Activated T-helper 2 cell treated with anti-CD3 and anti-CD28 coated beads, Interferon-gamma antibody, Interleukin-2, Interleukin-4, amounts not matched to agents 10 μg/mL and 5 μg/mL and 100 μg/mL, durations not matched to agents 14 hours and 24 hours and 36 hours (primary cell): ENCODE measurements at places on chromosomes 16 and 17.
A peak's percentile ranks its signal among the peaks of the same experiment; 100 is the strongest.

DNA sequence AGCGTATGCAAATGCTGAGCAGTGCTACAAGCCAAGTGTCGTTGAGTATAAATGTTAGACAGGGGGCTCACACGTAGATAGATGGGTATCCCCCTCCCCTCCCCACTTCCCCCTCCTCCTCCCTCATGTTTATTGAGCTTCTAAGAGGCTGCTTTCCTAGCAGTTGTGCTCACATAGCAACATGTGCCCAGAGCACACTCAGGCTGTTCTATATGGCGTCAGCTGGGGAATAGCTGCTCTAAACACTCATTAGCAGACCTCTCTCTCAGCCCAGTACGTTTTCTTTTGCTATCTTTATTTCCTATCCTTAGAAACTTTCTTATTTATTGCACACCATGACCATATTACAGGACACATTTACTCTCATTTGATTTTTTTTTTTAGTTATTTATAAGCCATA lies 1.8 kb downstream of the KCNJ2 start:
- H3K4me3 ChIP-seq, result no peak overlapping the region
- H3K36me3 ChIP-seq, result no peaks in the 10 kb centered on the region
- no peak for DNase-seq
- H3K27ac ChIP-seq, result no peak overlapping the region
- peaks cover 57% of the 10 kb centered on the region for H3K27me3 ChIP-seq
- peaks cover 11% of the 10 kb centered on the region for H3K4me1 ChIP-seq

GRCh38 chr16:12655537-12655936 lies 148.2 kb downstream of the CPPED1 start:
- no peaks in the 10 kb centered on the region for H3K4me1 ChIP-seq
- H3K36me3 ChIP-seq, result no peaks in the 10 kb centered on the region
- no peak overlapping the region for H3K27ac ChIP-seq
- DNase-seq, result no peak
- peaks cover 5% of the 10 kb centered on the region for H3K27me3 ChIP-seq

DNA sequence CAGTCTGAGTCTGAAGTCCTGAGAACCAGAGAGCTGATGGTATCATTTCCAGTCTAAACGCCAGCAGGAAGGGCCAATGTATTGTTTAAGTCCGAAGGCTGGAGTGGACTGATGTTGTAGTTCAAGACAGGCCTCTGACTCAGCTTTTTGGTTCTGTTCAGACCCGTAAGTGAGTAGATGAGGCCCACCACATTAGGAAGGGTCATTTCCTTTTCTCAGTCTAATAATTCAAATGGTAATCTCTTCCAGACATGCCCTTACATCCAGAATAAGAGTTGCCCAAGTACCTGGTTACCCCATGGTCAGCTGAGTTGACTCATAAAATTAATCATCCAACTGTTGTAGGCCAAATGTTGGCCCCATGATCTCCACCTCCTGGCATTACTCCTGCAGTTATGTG lies 442.6 kb upstream of the HSBP1 start:
- DNase-seq, result no peak
- no peaks in the 10 kb centered on the region for H3K27me3 ChIP-seq
- H3K27ac ChIP-seq, result no peak overlapping the region
- no peaks in the 10 kb centered on the region for H3K4me1 ChIP-seq
- no peaks in the 10 kb centered on the region for H3K36me3 ChIP-seq

GRCh38 chr16:54359081-54359480 lies 72.5 kb upstream of the IRX3 start:
- no peak for DNase-seq
- H3K4me1 ChIP-seq, result peaks cover 2% of the 10 kb centered on the region
- H3K36me3 ChIP-seq, result no peaks in the 10 kb centered on the region
- H3K27me3 ChIP-seq, result peaks cover 16% of the 10 kb centered on the region

GRCh38 chr16:89491238-89491869 lies 993 bp upstream of the ANKRD11 start:
- peaks cover 25% of the 10 kb centered on the region for H3K36me3 ChIP-seq
- H3K27me3 ChIP-seq, result no peaks in the 10 kb centered on the region
- H3K27ac ChIP-seq, result peak overlapping the region; percentile 89
- peaks cover 34% of the 10 kb centered on the region for H3K4me1 ChIP-seq
- no peak for DNase-seq

GRCh38 chr17:79948945-79949655 lies 86.6 kb downstream of the TBC1D16 start:
- H3K4me3 ChIP-seq, result no peak overlapping the region
- no peak overlapping the region for H3K27ac ChIP-seq
- no peaks in the 10 kb centered on the region for H3K36me3 ChIP-seq
